ENCODE measurements at places on chromosomes 4 and X.

DNA sequence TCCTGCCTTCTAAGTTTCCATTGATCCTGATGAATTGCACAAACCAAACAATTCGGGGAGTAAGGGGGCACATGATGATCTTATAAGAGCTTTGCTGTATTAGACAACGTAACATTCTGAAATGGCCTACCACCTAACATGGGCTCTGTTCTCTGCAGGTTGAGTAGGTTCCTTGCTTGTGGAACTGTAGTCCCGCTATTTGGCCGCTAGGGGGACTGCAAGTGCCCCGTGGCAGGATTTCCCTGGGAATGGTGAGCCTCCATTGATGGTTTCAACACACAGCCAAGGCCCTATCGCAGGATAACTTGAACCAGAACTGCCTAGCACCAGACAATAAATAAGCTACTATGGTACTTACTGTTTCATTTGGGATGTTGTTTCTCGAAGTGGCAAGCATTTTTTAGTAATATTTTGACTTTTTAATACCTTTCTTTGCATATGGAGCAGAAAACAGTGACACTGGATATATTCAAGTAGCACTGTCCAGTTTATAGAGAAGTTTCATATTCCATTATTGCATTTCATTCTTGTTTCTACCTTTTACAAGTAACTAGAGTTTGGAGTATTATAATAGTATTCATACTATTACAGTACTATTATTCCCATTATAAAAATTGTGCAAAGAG, 11.9 kb downstream of the AR start:
- DNase-seq = no peak

GRCh38 chr4:121642292-121642691, 54.5 kb downstream of the ANXA5 start:
- no peak for DNase-seq

- no peak for DNase-seq
Measured at GRCh38 chrX:24513416-24513815, 48.3 kb downstream of the PDK3 start.

GRCh38 chr4:100907465-100908454, 389.9 kb upstream of the EMCN start:
- no peak for DNase-seq

DNA sequence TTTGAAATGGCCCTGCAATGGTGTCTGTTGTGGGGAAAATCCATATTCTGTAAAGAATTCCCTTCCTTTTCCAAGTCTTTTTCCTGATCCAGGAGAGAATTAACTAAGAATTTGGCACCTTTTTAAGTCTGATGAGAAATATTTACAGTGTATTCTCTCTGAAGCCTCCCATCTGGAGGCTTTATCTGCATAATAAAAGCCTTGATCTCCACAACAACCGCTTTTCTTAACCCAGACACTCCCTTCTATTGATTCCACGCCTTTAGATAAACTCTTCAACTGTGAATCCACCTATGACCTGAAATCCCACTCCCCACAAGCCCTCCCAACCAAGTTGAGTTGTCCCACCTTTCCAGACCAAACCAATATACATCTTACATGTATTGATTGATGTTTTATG, 43.1 kb upstream of the TMPRSS11E start:
- DNase-seq = no peak

DNA sequence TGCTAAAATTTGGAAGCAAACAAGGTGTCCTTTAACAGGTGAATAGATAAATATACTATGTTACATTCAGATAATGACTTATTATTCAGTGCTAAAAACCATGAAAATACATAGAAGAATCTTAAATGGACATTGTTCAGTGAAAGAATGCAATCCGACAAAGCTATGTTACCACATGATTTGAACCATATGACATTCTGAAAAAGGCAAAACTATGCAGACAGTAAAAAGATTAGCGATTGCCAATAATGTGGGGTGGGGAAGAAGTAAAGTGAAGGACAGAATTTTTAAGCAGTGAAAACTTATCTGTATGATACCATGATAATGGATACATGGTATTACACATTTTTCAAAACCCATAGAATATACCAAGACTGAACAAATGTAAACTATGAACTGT, 926.9 kb downstream of the FAT4 start:
- DNase-seq = no peak

GRCh38 chr4:107835406-107835805, 10.7 kb downstream of the SGMS2 start:
- no peak for DNase-seq

- no peak for DNase-seq
Measured at GRCh38 chr4:2930758-2931511, 32.3 kb downstream of the NOP14 start.

DNA sequence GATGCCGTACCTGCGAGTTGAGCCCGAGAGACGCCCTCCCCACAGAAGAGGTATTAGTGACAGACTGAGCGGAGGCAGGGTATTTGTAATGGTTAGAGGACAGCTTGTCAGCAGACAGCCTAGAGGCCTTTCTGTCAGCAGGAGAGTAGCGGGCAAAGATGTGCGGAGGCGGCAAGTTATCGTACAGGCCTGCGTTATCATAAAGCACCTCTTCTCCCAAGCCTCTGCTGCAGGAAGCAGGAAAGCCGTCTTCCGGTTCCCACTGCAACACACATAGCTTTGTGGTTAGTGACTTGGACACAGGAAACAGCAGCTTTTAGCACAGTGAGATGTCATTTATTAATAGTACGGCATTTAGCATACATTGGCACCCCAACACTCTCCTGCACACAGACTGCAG, 158.3 kb downstream of the AFAP1 start:
- no peak for DNase-seq

- no peak for DNase-seq
Measured at GRCh38 chr4:180164799-180165198, 2078.4 kb upstream of the TENM3 start.

DNA sequence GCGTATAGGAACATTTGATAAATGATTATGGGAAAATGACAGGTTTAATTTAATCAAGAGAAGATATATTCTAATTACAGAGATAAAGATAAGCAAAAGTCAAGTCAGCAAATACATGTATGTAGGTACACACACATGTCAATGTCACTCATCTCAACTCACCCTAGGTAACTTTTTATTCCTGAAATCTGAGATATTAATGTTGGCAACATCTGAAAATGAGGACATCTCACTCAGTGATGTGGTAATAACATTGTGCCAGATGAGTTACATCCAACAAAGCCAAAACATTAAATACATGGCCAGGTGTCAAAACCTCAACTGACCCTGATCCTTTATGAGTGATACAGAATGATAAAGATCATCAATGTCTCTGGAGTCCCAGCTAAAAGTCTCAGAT, 363.3 kb upstream of the F9 start:
- no peak for DNase-seq

DNA sequence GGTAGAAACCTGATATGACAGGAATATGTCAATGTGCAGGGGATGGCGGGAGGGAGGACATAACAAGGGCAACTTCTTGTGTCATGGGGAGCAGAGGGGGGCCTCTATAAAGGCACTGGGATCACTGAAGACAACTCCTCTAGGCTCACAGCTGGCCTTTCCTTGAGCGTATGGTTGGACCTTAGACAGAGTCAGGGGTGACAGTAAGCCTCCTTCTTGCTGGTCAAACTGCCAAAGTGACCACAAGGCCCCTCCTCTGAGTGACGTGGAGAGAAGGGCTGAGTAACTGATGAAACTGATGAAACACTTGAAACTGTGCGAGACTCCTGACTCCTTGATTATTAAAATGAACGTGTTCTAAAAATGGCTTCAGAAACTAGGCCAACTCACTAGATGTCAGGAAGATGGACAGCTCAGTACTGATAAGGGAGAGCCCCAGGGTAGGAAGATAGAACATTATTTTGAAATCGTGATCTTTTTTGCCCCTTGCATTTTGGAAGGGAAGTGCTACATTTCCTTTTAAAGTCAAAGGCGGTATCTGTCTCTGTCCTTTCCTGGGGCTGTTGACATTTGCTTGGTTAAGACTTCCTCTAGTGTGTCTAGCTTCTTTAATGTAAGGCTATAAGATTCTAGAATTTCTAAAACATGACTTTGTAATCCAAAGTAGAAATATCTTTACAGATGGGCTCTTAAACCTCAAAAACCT, 1.6 kb downstream of the RAB33A start:
- DNase-seq = no peak

- DNase-seq = no peak
Measured at GRCh38 chr4:26218677-26219605, 101.9 kb upstream of the RBPJ start.

GRCh38 chr4:144591401-144591800, 54.6 kb upstream of the HHIP start:
- no peak for DNase-seq

- no peak for DNase-seq
Measured at GRCh38 chr4:98446499-98447375, 185.6 kb downstream of the RAP1GDS1 start.

DNA sequence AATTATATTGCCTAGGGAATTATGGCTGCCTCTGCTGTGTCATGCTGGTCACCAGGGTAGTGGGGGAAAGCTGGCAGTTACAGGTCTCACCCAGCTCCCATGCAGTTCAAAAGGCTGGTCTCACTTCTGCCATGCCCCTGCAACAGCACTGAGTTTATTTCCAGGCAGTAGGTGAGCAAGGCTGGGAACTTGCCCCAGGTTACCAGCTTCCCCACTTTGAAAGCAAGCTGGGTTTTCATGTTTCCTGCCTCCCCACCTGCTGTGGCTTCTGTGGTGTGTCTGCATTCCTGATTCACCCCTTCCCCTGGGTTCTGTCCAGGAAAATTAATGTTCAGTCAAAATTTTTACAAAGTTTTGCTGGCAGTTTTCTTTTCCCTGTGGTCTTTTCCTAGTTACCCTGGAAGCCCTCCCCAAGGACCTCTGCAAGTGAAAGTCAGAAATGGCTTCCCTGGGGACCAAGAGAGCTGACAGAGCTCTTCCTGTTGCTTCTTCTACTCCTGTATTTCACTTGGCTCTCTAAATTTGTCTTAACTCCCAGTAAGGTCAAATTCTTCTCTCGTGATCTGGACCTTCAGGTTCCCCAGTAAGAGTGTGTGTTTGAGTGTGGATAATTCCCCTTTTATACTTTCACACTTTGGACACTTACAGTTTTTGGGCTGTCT, 58.5 kb upstream of the AGTR2 start:
- no peak for DNase-seq

- DNase-seq = no peak
Measured at GRCh38 chr4:39668887-39669286, 29.0 kb upstream of the UBE2K start.

- DNase-seq = peak; percentile 49
Measured at GRCh38 chrX:130060122-130061069, 49.9 kb downstream of the ELF4 start.

DNA sequence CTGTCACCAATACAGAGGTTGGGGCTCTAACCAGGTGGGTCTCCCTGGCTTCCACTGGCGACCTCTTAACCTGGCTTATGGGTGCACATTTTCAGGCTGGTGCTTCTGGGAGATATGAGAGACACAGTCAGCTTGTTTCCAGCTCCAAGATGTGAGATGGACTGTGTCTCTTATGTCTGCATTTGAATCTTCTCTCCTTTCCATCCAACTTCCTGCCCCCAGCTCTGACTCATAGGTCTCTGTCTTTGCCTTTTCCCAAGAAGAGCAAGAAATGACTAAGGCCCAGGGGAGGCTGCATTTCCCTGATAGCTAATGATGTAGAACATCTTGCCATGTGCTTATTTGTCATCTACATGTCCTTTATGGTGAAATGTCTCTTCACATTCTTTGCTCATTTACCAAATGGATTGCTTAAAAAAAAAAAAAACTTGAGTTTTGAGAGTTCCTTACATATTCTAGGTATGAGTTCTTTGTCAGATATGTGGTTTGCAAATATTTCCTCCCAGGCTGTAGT, 3.2 kb upstream of the UXT start:
- DNase-seq = no peak

DNA sequence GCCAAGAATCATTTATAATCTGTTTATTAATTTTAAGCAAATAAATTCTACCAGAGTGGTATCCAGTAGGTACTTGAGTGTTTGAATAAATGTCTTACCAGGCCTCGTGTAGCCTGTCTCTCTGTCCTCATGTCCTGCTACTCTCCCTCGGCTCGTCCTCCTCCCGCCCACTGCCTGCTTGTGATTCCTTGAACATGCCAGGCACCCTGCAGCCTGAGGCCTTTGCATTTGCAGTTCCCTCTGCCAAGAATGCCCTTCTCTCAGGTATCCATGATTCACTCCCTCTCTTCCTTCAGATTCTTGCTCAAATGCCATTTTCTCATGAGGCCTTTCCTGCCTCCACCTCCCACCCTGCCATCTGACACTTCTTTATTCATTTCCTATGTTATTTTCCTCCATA, 209.7 kb upstream of the PRPS2 start:
- DNase-seq = no peak

- no peak for DNase-seq
Measured at GRCh38 chr4:147368948-147369347, 111.9 kb upstream of the EDNRA start.

GRCh38 chr4:85673540-85673939, 198.6 kb downstream of the ARHGAP24 start:
- no peak for DNase-seq

DNA sequence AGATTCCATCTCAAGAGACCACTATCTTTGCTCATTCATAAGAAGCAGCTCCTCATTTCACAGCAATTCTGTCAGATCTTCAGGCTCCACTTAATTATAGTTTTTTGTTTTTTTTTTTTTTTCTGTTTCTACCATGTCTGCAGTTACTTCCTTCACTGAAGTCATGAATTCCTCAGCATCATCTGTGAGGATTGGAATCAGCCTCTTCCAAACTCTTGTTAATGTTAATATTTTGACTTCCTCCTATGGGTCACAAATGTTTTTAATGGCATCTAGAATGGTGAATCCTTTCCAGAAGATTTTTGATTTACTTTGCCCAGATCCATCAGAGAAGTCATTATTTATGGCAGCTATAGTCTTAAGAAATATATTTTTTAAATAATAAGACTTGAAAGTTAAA, 53.1 kb downstream of the BMP2K start:
- DNase-seq = no peak

DNA sequence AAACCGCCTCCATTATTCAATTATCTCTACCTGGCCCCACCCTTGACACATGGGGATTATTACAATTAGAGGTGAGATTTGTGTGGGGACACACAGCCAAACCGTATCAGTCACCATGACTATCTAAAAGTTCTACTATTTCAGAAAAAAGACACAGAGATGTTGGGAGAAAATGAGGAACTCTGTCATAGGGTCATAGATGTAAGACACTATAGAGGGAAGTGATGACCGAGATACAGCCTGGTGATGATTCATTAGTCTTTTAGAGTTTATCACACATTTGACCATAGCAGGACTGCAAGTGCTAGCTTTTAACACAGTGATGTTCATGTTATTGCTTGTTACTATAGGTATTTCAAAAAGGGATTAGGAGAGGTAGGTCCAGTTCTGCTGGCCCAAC, 357.0 kb upstream of the AADAT start:
- DNase-seq = no peak

GRCh38 chrX:3712051-3712869, 1.2 kb downstream of the PRKX start:
- no peak for DNase-seq

DNA sequence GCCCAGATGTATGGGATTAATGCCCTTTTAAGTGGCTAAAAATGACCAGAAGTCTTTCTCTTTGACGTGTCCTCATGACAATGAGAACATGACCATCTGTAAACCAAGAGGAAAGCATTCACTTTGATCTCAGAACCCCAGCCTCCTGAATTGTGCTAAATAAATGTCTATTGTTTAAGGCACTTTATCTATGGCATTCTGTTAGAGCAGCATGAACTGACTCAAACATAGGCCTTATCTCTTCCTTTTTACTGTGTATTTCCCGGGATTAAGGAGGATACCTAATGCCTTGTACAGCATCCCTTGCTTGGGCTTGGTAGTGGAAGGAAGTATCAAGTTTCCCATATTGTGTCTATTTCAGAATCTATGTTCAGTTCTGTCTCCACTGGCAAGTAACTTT, 47.2 kb upstream of the HS3ST1 start:
- no peak for DNase-seq

Data from stimulated activated CD8-positive, alpha-beta memory T cell treated with anti-CD3 and anti-CD28 coated beads, Interleukin-4, amount 100 ng/mL, for 1 hour (primary cell).